ENCODE measurements at places on chromosomes 7 and 10.

DNA sequence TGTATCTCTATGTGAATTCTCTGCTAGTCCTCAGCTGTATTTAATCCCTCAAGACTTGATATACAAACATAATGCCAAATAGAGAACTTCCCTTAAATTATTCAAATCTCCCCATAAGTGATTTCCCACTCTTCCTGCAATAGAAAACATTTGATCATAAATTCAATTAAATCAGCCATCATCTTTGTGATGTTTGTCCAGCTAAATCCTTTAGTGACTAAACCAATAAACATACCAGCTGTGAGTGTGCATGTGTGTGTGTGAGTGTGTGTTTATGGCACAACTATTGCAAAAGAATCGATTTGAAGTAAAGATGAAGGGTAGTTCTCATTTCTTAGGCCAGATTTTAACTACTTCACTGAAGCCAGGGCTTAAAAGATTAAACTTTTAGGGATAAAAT lies 175.5 kb upstream of the FZD1 start:
- DNase-seq = no peak

DNA sequence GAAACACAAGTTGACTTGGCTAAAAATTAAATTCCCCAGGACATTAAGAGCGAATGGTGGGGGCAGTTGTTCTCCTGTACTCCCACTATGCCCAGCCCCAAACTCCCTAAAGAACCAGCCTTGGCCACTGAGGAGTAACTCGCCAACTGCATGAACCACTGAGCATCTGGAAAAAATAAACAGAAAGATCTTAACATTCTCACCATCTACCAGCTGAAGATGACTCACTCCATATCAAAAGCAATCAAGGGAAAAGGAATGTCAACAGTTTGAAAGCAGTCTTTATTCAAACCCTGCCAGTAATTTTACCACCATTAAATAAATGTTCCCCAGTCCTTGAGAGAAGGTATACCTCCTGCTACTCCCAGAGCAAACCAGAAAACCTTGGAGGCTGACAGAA lies 45.4 kb downstream of the CTTNBP2 start:
- DNase-seq = no peak

DNA sequence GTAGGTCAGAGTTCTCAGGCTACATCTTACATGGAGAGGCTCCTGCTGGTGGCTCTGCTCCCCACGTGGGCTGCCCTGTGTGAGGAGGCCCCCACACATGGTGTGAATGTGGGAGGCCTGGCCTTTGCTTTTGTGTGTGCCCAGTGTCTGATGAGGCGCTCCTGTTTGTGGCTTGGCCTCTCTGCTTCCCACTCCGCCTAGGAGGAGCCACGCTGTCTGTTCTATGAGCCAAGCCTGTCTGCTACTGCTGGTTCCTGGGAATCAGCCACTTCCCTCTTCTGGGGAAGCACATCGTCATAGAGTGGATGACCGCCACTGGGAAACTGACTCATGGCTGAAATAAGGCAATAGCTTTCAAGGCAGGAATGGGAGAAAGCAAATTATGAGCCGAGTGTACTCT lies 87.1 kb downstream of the CYP26A1 start:
- DNase-seq = no peak

GRCh38 chr7:102843850-102844249 lies 69.0 kb upstream of the LRRC17 start:
- no peak for DNase-seq

GRCh38 chr7:108128514-108128913 lies 1.6 kb downstream of the LAMB4 start:
- no peak for DNase-seq

- DNase-seq = peak; percentile 54
These were observed 63.4 kb downstream of the CAV1 start for GRCh38 chr7:116588225-116588624.

DNA sequence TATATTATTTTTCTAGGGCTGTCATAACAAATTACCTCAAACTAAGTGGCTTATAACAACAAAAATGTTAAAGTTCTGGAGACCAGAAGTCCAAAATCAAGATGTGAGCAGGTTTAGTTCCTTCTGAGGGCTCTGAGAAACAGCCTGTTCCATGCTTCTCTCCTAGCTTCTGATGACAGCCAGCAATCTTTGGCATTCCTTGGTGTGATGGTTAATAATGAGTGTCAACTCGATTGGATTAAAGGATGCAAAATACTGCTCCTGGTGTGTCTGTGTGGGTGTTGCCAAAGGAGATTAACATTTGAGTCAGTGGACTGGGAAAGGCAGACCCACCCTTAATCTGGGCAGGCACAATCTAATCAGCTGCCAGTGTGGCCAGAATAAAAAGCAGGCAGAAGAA lies 26.3 kb upstream of the TNKS2 start:
- no peak for DNase-seq

- no peak for DNase-seq
These were observed 1.6 kb downstream of the TMEM176A start for GRCh38 chr7:150801946-150802771.

- no peak for DNase-seq
These were observed 38.8 kb downstream of the TMEM270 start for GRCh38 chr7:73899731-73900142.

GRCh38 chr7:132218876-132219275 lies 357.4 kb downstream of the PLXNA4 start:
- DNase-seq = no peak

DNA sequence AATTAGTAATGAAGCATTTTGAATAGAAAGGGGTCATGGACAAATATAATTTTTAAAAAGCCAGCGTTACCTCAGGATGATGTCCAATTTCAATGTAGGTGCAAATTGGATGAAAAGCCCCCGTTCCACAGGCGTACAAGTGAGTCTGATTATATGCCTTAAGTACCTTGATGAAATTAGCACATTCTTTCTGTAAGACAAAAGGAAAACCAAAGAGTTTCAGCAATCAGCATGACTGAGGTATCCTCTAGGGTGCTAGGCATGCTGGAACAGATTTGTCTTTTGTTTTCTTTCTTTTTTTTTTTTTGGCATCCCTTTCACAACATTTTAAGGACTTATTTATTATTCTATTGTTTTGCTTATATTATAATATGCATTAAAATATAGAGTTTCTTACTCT lies 84.2 kb downstream of the SEMA3A start:
- no peak for DNase-seq

DNA sequence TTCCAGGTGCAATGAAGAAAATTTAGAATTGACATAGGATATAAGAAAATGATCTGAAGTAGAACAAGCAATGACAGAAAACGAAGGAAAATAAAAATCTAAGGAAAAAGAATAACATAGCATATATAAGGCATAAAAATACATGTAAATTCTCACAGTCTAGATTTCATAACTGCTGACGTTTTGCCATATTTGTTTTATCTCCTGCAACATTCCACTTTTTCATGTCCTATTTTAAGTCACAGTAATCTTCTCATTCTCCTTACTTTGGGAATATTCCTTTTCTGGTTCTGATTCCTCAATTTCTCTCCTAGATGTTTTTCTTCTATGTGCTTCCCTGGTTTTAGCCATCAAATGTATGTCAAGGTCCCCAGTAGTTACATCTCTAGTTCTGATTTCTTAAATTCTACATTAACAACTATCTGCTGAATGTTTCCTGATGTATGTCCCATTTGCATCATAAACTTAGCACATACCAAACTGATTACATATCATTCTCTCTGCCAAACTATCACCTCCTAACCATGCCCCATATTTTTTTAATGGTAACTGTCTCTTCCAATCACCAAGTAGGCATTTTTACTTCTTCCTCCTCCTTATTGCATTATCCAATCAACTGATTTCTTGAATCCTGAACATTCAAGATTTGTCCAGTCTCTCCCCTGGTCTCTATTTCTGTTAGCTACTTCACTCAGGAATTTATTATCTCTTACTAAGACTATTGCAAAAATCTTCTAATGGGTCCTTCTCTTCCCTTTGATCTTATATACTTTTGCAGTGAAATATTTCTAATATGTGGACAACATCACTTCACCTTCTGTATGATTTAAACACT lies 171.3 kb downstream of the DNAJC1 start:
- no peak for DNase-seq

DNA sequence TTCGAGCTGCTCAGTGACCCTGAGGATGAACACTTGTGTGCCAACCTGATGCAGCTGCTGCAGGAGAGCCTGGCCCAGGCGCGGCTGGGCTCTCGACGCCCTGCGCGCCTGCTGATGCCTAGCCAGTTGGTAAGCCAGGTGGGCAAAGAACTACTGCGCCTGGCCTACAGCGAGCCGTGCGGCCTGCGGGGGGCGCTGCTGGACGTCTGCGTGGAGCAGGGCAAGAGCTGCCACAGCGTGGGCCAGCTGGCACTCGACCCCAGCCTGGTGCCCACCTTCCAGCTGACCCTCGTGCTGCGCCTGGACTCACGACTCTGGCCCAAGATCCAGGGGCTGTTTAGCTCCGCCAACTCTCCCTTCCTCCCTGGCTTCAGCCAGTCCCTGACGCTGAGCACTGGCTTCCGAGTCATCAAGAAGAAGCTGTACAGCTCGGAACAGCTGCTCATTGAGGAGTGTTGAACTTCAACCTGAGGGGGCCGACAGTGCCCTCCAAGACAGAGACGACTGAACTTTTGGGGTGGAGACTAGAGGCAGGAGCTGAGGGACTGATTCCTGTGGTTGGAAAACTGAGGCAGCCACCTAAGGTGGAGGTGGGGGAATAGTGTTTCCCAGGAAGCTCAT lies 1.1 kb downstream of the DDIT4 start:
- peak; percentile 77 for DNase-seq

DNA sequence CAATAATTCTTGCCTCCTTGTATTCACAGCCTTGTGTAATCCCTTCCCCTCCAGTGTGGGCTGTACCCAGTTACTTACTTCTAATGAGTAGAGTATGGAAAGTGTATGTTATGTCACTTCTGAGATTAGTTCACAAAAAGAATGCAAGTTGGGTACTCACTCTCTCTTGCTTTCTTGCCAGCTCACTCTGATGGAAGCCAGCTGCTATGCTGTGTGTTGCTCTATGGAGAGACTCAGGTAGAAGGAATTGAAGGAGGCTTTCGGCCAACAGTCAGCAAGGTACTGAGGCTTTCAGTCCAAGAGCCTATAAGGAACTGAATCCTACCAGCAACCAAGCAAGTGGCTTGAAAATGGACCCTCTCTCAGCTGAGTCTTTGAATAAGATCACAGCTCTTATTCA lies 9.7 kb upstream of the BICC1 start:
- DNase-seq = no peak

GRCh38 chr7:18020138-18020715 lies 7.4 kb downstream of the PRPS1L1 start:
- DNase-seq = no peak

GRCh38 chr10:131214521-131215244 lies 96.8 kb downstream of the TCERG1L start:
- no peak for DNase-seq

DNA sequence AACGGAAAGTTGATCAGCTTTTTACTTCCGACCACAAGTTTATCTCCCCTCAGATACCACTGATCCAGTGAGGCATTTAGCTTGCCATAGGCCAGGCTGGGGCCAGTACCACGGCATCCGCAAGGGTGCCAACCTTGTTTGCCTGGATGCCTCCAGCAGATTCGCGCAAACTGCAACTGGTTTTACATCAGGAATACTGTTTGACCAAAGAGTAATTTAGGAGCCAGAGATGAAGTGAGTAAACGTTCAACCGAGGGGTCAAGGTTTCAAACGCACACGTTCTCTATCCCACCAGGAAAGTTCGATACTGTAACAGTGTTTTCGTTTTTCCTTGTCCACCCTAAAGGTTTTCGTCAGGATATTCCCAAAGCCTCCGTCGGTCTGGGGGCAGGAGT lies 266 bp upstream of the MDFIC start:
- peak; percentile 33 for DNase-seq

DNA sequence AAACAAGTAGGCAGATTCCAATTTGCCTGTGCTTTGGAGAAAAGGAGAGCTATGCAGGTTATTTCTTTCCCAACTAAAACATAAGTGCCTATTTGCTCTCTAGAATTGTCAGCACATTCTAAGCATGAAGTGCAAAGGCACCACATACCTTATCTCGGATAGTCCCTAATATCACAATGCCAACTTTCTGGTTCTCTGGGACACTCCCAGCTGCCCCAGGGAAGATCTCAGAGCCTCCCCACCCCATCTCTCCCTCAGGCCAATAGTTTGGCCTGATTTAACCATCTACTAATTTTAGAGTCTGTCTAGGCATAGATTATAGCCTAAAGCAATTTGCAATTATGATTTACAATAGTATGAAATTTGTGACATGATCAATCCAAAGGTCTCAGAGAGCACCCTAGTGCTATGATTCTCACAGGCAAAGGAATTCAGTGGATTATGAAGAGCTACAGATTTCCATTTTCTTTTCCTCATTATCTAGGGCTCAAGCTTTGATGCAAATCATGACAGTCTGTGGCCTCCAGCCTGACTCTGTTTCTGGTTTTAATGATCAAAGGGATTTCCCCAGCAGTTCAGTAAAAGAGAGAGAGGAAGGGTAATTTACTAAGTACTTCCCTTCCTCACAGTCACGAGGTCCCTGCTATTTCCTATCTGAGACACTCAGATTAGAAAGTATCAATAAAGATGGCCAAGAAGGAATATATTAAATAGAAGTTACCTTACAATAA lies 29.0 kb upstream of the IL6 start:
- DNase-seq = no peak

- no peak for DNase-seq
These were observed 33.1 kb downstream of the SMC3 start for GRCh38 chr10:110600487-110601101.

DNA sequence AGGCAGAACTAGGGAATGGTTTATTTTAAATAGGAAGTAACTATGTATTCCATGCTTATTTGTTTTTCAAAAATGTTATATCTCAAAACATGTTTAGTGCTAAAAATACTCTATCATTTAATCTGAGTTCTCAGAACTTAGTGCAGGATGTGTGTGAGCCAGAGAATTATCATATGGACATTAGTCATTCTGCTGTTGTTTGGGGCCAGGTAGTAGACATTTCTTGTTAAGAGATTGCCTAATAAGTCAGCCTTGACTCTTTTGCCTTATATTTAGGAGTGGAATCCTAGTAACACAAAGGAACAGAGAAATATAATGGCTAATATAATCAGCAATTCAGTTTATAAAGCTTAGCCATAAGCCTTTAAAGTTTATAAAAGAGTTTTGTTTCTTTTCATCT lies 149.8 kb downstream of the CCSER2 start:
- no peak for DNase-seq

DNA sequence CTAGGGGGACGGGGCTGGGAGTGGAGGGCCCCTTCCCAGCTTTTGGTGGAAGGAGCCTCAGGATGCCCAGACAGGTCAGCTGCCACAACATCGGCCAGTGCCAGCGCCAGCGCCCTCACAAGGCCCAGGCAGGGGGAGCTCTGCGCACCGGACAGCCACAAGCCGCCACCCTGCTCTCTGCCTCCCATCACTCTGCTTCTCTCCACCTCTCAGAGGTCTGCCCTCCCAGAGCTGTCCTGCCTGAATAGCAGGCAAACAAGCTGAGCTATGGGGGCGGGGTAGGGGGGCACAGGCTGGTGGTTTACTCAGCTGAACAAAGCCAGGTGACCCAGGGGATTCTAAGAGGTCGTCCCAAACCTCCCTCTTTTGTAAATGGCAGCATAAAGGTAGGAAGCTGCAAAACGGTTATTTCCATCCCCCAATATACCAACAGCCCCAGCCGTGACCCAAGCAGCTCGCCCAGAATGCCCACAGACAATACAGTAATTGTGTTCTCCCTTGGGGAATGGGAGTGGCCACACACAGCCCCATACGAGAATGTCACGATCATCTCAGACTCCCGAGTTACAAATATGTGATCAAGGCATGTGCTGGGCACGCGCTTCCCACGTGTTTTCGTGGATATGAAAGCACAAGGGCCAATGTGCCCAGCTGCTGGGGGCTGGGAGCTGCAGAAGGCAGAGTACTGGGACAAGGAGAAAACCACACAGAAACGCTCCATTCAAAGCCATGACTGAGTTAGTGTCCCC lies 19.7 kb downstream of the FAM53B start:
- no peak for DNase-seq
